NCI-H774 (cell line): ENCODE measurements at places on chromosomes 1 and 21.
A peak's percentile ranks its signal among the peaks of the same experiment; 100 is the strongest.

GRCh38 chr1:186234976-186235686 is 139.9 kb downstream of the TPR start:
- no peak for DNase-seq

- DNase-seq = no peak
These were observed 25.8 kb downstream of the CDC7 start for GRCh38 chr1:91526496-91526895.

DNA sequence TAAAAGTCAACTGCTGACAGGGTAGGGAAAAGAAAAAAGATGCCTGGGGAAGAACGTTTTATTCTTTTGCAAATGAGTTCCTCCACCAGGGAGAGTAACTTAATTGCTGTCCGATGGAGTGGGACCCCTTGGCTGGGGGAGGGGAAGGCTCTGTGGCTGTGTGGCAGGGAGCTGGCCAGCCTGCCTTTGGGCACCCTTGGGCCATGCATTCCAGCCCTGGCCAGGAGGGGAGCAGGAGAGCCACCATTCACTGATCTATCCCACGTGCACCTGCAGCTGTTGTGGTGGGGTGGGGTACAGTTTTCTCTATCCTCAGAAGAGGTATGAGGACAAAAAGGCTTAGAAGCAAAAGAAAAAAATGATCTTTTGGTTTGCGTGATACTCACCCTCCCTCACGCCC is 116.9 kb downstream of the KCNK1 start:
- DNase-seq = no peak

- no peak for DNase-seq
These were observed 159.7 kb upstream of the NRIP1 start for GRCh38 chr21:15224346-15225086.

DNA sequence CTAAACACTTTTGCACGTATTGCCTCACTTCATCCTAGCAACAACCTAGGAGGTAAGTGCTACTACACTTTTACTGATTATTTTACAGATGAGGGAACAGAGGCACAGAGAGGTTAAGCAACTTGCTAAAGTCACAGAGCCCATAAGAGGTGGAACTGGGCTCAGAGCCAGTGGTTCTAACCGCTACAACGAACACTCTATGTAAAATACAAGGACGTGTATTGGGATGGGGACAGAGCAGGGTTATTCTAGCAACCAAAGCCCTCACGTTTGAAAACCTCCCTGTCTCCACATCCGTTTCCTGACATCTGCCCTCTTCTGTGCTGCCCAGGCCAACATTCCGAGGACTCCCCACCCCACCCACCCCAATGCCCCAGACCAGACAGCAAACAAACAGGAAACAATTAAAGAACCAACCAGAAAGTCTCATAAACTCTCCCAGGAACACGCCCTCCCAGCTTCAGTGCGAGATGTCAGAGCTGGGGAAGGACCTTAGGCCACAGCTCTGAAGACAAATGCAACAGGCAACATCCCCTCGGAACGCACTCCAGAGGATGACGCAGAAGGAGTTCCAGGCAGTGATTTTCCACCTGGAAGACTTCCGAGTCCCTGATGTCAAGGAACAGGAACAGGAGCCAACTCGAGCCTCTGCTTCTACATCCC is 41.1 kb downstream of the GLIS1 start:
- no peak for DNase-seq

GRCh38 chr1:23446661-23447310 is 22.2 kb upstream of the TCEA3 start:
- DNase-seq = no peak

DNA sequence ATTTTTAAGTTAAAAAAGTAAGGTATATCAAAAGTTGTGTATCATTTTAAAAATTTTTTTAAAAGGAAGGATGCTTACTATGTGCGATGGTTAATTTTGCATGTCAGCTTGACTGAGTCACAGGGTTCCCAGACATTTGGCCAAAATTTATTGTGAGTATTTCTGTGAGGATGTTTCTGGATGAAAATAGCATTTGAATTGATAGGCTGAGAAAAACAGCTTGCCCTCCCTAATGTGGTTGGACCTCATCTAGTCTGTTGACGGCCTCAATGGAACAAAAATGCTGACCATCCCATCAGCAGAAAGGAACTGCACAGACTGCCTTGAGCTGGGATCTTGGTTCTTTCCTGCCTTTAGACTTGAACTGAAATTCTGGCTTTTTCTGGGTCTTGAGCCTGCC is 724.5 kb downstream of the NCAM2 start:
- DNase-seq = no peak

DNA sequence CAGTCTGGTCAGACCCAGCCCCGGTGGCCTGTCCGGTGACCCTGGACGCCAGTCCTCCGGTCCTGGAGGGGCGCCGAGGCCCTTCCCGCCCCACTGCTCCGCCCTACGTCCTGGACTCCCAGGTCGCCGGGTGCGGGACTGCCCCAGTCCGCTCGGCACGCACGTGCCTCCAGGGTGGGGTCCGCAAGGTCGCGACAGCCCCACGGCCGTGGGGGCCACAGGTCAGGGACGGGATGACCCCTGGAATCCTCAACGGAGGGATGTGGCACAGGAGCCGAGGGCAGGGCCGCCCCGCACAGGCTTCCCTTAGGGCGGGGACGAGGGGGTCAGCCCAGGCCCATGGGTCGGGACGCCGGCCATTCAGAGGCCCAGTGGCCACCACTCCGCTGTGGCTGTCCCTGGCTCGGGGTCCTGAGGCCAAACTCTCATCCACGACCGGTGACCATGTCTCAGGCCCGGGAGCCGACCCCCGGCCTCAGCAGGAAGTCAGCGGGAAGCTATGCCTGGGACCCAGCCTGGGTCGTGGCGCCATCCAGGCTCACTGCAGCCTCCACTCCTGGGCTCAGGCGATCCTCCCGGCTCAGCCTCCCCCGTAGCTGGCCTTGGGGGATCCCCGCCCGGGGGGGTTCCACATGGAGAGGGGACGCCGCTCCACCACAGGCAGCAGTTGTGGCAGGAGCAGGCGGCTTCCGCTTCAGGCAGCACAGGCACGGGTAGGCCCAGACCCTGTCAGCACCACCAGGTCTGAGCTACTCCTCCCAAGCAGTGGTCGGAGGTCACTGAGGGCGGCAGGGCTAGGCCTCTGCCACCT is 599 bp upstream of the TMEM240 start:
- DNase-seq = no peak

DNA sequence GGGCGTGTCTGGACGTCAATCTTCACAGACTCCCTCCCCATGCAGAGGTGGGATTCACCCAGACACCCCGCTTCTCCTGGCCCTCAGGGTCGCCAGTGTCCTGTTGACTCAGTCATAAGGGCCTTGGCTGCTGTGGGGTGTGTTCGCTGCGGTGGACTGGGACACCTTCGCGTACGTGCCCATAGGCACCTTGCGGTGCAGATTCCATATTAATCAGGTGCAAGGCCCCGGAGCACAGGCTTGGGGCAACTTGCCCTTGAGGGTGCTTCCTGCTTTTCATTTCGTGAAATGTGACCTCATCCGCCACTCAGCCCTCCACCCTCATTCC is 398 bp upstream of the SLC30A10 start:
- DNase-seq = no peak

- no peak for DNase-seq
These were observed 32.7 kb downstream of the ADSS2 start for GRCh38 chr1:244419024-244419423.

GRCh38 chr1:151512801-151513625 is 1.8 kb downstream of the CGN start:
- no peak for DNase-seq

DNA sequence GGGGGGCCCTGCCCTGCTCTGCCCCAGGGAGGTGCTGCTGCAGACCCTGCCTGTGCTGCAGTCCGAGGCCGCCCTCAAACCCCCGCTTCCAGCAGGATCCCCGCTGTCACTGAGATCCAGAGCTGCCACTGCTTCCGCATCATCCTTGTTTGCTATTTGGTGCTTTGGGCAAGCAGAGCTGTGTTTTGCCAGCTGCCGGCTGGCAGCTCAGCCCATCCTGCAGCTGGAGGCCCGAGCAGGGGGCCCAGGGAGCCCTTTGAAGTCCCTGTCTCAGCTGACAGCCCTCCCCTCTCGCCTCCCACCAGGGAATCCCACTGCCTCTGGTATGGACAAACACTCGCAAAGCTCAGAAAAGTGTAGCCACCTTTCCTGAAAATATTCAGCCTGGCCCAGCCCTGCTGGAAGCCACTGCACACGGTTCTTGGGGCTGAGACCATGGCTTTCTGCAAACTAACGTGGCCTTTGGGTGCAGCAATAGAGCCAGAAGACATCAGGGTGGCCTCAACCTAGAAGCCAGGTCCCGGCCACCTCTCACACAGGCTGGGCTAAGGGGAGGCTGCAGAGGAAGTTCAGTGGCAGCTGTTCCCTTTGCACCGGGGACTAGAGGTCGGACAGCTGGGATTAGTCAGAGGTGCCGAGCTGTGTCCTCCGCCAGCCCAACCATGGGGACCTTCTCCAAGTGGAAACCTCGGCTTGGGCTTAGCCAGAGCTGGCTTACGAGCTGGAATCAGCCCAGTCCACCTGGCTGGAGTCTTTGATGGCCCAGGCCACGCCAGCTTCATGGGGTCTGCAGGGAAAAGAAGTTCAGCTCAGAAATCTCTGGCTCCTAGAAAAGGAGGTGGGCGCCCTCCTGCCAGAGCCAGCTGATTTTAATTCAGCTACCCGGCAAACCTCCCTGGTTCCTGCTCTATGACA is 107.1 kb downstream of the SPSB1 start:
- peak; percentile 7 for DNase-seq

GRCh38 chr1:159208175-159208825 is 3.6 kb downstream of the ACKR1 start:
- no peak for DNase-seq

GRCh38 chr1:183730886-183731573 is 73.9 kb upstream of the RGL1 start:
- DNase-seq = no peak

GRCh38 chr1:157882580-157882979 is 41.0 kb upstream of the CD5L start:
- no peak for DNase-seq

DNA sequence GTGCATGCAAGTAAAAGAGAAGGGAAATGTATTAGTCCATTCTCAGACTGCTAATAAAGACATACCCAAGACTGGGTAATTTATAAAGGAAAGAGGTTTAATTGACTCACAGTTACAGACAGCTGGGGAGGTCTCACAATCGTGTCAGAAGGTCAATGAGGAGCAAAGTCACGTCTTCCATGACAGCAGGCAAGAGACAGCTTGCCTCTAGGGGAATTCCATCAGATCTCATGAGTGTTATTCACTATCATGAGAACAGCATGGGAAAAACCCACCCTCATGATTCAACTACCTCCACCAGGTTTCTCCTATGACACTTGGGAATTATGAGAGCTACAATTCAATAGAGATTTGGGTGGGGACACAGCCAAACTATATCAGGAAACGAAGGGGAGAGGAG is 8.1 kb downstream of the KRTAP21-3 start:
- no peak for DNase-seq

- no peak for DNase-seq
These were observed 14.9 kb upstream of the MED18 start for GRCh38 chr1:28313702-28314546.

GRCh38 chr1:23074012-23074411 is 54.7 kb downstream of the KDM1A start:
- no peak for DNase-seq

- no peak for DNase-seq
These were observed 5.4 kb downstream of the HMGN2 start for GRCh38 chr1:26477446-26478152.

DNA sequence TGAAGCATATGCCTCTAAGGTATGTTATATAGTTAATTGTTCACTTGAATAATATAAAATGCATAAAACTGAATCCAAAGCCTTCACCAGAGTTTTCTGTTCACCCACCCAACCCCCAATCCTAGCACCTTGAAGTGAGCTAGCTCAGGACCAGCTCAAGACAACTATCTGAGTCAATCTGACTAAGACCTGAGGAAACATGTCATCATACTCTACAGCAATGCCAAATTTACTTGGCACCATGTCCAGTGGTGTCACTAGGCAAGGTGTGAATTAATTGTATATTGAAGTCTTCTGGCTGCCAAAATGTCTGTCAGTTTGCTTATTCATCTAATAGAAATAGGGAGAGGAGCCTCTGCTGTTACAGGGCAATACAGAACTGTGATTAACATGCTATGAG is 3.8 kb downstream of the DNASE2B start:
- DNase-seq = no peak

DNA sequence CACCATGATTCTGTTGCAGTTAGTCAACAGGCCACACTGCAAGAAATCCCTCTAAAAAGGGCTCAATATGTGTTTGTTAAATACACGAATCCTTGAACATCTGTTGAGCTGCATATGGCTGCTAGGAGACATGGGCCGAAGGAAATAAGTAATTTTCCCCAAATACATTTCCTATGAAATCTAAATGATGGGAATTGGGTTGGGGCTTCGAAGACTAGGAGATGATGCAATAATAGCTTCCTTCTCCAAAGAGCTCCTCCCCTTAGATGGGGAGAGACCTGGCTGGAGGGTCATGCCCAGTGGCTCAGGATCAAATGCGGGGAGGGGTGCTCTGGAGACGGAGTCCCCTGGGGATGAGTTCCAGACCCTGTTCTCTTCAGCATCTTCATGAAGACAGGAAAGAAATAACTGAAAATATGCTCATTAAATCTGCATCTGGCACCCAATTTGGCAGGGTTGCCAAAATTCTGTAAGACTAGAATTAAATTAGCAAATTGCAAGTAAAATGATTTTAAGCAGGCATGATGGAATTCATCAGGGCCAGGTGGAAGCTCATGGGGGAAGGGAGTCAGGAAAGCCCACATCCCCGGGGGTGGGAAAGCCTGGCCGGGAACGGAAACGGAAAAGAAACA is 165.0 kb upstream of the EDN2 start:
- no peak for DNase-seq

DNA sequence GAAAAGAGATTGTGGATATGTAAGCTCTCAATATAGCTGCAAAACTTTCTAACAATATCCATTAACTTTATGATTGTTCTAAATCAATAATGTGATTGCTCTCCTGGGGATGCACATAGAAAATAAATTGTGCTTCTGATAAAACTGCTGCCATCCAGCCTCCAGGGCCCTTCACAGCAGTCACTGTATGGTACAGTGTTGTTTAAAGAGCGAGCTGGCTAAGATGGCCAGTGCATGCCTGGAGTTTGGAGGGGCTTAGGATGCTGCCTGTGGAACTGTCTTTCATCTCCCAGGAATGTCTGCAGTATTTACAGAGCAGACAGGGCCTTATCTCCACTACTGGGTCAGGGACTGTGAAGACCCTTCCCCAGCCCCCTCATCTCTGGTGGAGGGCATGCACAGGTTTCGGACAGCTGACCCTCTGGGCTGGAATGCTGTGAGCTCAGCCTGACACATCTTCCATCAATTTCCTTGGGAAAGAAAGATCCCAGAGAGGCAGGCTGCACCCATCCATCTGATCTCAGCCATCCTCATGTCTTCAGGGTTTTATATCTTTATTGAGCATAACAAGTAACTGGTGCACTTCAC is 137.0 kb downstream of the PLPP3 start:
- no peak for DNase-seq

DNA sequence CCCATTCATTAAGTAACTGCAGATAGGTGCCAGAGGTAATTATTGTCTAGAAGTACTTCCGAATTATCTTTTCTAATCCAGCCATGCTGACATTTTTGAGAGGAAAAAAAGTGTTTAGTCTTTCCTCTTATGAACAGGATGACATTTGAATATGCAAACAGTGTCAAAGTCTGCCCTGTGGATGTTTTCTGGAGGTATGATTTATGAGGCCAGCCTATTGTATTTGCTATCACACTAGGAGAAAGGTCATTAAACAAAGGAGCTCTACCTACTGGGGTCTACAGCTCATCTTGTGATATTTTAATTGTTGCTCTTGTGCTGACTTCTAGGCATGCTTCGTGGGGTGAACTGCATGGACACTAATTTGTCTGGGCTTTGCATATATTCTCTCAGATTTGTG is 559.7 kb upstream of the CAMK1G start:
- no peak for DNase-seq
